ENCODE measurements at places on chromosomes 12 and 14. TPM values are rescaled to one million over a fixed set of nuclear protein-coding genes. Genes with fewer than 3 reads are reported as not detected.

GRCh38 chr12:127455347-127456265 lies 811.4 kb upstream of the TMEM132C start:
- no peak overlapping the region for H3K27ac ChIP-seq
- H3K4me1 ChIP-seq = no peaks in the 10 kb centered on the region
- peaks cover 6% of the 10 kb centered on the region for H3K27me3 ChIP-seq

The GRIN2B gene
- total RNA-seq = not detected

The LRRIQ1 gene
- total RNA-seq = not detected

The NPAS3 gene
- total RNA-seq = not detected

The ZC3H10 gene
- total RNA-seq = 17.1 TPM

GRCh38 chr14:98754343-98755020 lies 517.5 kb downstream of the BCL11B start:
- no peak for DNase-seq
- H3K27me3 ChIP-seq = no peaks in the 10 kb centered on the region
- no peaks in the 10 kb centered on the region for H3K36me3 ChIP-seq
- no peaks in the 10 kb centered on the region for H3K4me1 ChIP-seq

The KCNC2 gene
- total RNA-seq = not detected

GRCh38 chr14:100554082-100554677 lies 33.0 kb downstream of the BEGAIN start:
- H3K4me1 ChIP-seq = peaks cover 4% of the 10 kb centered on the region
- H3K4me3 ChIP-seq = no peak overlapping the region
- no peaks in the 10 kb centered on the region for H3K36me3 ChIP-seq
- no peak for DNase-seq
- peaks cover 16% of the 10 kb centered on the region for H3K27me3 ChIP-seq

DNA sequence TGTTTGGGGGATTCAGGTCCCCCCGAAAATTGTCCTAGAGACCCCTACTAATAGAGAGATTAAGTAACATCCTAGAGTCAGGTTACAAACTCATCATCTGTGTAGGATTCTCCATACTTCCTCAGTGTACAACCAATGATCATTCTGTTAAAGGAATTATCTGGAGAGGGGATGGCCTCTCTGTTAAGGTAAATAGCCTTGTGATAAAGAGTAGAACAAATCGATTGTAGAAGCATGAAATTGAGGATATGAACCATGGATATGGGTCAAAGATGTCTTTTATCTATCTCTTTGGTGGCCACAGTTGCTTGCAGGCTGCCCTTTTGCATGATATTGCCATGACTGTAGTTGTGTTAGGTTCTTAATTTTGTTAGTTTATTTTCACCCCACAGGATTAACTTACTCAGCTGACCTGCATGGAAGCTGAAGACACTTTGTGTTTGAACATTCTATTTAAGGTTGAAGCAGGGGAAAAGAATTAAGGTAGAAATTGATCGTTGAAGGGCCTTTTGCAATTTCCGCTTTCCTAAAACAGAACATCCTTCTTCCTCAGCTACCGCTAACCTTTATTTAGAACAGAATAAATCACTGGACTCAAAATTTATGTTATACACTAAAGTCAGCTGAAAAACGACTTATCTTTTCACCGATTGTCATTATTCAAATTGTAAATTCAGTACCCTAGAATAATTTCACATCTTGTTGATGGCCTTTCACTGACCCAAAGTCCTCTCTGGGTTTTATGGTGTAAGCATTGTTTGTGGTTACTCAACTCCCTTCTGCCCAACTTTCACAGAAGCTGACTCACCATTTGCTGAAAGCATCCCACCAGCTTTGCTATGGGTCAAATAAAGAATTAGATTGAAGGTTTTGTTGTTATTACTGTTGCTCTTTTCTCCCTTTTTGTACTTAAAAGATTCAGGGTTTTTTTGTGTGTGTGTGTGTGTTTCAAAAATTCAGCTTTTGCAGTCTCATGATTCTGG lies 52.3 kb downstream of the IRAK3 start:
- no peaks in the 10 kb centered on the region for H3K36me3 ChIP-seq
- no peak for DNase-seq
- no peak overlapping the region for H3K4me3 ChIP-seq

DNA sequence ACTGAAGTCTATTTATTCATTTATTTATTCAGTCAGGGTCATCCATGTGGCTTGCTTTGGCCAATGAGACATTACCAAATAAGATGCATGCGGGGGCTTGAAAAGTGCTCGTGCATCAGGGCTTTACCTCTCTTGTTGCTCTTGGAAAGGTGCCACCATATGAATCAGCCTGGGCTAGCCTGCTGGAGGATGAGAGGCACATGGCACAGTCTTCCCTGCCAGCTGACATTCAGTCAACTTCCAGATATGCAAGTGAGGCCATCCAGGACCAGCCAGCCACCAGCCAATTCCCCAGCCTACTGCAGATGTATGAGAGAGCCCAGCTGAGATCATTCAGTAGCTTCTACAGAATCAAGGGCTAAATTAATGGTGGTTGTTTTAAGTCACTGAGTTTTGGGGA lies 105.2 kb upstream of the RPH3A start:
- no peaks in the 10 kb centered on the region for H3K36me3 ChIP-seq
- H3K27ac ChIP-seq = no peak overlapping the region
- H3K27me3 ChIP-seq = peaks cover 30% of the 10 kb centered on the region
- H3K4me1 ChIP-seq = no peaks in the 10 kb centered on the region
- no peak overlapping the region for H3K4me3 ChIP-seq

DNA sequence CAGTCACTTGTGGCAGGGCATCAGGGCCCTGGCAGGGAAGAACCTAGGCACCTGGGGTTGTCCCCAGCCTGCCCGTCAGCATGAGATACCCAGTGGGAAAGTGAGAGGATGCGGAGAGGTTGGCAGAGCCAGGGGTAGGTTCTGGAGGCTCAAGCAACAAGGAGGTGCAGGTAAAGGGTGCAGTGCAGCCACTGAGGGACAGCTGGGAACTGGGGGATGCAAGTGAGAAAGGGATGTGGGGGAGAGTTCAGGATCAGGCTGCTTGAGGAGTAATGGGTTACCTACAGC lies 18.7 kb downstream of the VASH1 start:
- H3K4me3 ChIP-seq = no peak overlapping the region
- H3K36me3 ChIP-seq = peaks cover 29% of the 10 kb centered on the region
- DNase-seq = no peak
- no peak overlapping the region for H3K27ac ChIP-seq

The MGST1 gene
- total RNA-seq = not detected

The NR1H4 gene
- not detected for total RNA-seq

GRCh38 chr14:51400139-51400538 lies 160.1 kb downstream of the TMX1 start:
- H3K27me3 ChIP-seq = peaks cover 3% of the 10 kb centered on the region
- no peaks in the 10 kb centered on the region for H3K4me1 ChIP-seq
- no peak overlapping the region for H3K4me3 ChIP-seq

The KLRC3 gene
- total RNA-seq = not detected

GRCh38 chr14:102646615-102647014 lies 54.2 kb downstream of the RCOR1 start:
- no peaks in the 10 kb centered on the region for H3K27me3 ChIP-seq
- no peaks in the 10 kb centered on the region for H3K36me3 ChIP-seq
- peaks cover 71% of the 10 kb centered on the region for H3K4me1 ChIP-seq
- DNase-seq = no peak
- no peak overlapping the region for H3K4me3 ChIP-seq
- no peak overlapping the region for H3K27ac ChIP-seq

The TMEM52B gene
- total RNA-seq = not detected

DNA sequence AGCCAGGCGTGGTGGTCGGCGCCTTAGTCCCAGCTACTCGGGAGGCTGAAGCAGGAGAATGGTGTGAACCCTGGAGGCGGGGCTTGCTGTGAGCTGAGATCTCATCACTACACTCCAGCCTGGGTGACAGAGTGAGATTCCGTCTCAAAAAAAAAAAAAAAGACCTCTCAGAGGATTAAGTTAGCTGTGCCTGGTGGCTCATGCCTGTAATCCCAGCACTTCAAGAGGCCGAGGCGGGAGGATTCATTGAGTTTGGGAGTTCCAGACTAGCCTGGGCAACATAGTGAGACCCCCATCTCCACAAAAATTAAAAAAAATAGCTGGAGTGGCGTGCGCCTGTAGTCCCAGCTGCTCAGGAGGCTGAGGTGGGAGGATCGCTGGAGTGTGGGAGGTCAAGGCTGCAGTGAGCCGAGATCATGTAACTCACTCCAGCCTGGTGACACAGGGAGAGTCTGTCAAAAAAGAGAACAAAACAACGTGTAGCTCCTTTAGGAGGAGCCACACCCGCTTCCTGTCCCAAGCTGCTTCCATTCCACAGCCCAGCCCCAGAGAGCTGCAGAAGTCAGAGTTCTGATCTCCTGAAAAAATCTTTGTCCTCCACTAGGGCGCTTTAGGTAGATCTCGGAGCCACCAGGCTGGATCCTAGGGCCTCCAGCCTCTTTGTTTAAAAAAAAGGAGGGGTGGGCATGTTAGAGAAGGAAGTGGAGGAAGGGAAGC lies 11.5 kb upstream of the ULK1 start:
- H3K27ac ChIP-seq = no peak overlapping the region
- H3K27me3 ChIP-seq = peaks cover 11% of the 10 kb centered on the region
- DNase-seq = no peak
- H3K4me1 ChIP-seq = no peaks in the 10 kb centered on the region
- no peak overlapping the region for H3K4me3 ChIP-seq

The ASB2 gene
- total RNA-seq = 3.1 TPM

The KLRK1 gene
- 0.98 TPM for total RNA-seq

The VRTN gene
- total RNA-seq = not detected

DNA sequence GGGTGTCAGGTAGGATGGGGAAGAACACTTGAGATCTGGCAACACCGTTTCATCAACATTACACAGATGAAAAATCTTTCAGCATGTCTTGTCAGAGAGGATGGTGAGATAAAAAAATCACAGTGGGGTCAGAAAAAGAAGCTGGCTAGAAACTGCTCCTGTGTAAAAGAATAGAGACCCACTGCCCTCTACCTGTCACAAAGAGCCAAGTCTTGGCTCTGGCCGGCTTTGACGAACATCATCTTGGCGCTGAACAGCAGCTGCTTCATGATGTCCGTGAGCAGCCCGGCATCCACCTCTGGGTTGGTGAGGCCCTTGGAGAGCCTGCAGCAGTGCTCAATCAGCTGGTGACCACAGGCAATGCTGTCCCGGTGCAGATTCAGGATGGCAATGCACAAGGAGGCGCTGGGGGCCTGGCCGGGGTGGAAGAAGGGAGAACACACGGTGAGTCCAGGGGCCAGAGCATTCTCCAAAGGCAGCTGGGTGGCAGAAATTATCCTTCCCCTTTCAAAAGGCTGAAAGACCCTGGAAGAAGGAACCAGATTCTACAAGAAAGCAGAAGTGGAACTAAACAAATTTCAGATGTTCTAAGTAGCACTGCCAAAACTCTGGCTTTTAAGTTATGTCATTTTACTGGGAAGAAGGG lies 50.2 kb downstream of the ZFYVE26 start:
- peaks cover 15% of the 10 kb centered on the region for H3K4me1 ChIP-seq
- DNase-seq = no peak
- no peak overlapping the region for H3K4me3 ChIP-seq
- no peaks in the 10 kb centered on the region for H3K27me3 ChIP-seq

- H3K27ac ChIP-seq = peak overlapping the region; percentile 56
- no peak for DNase-seq
- H3K4me1 ChIP-seq = peaks cover 42% of the 10 kb centered on the region
- H3K4me3 ChIP-seq = peak overlapping the region; percentile 83
- no peaks in the 10 kb centered on the region for H3K36me3 ChIP-seq
These were observed 613 bp downstream of the ARHGEF40 start for GRCh38 chr14:21070610-21071224.

- no peaks in the 10 kb centered on the region for H3K27me3 ChIP-seq
- H3K4me1 ChIP-seq = no peaks in the 10 kb centered on the region
- no peak overlapping the region for H3K27ac ChIP-seq
- no peaks in the 10 kb centered on the region for H3K36me3 ChIP-seq
- H3K4me3 ChIP-seq = no peak overlapping the region
These were observed 540.5 kb upstream of the FBXO33 start for GRCh38 chr14:39972704-39973103.

The SLC7A8 gene
- total RNA-seq = 1.8 TPM

GRCh38 chr12:51630986-51631385 lies 40.0 kb downstream of the SCN8A start:
- peaks cover 23% of the 10 kb centered on the region for H3K27me3 ChIP-seq
- no peak for DNase-seq
- H3K27ac ChIP-seq = no peak overlapping the region
- no peaks in the 10 kb centered on the region for H3K4me1 ChIP-seq

The CHMP4A gene
- total RNA-seq = 88.5 TPM

DNA sequence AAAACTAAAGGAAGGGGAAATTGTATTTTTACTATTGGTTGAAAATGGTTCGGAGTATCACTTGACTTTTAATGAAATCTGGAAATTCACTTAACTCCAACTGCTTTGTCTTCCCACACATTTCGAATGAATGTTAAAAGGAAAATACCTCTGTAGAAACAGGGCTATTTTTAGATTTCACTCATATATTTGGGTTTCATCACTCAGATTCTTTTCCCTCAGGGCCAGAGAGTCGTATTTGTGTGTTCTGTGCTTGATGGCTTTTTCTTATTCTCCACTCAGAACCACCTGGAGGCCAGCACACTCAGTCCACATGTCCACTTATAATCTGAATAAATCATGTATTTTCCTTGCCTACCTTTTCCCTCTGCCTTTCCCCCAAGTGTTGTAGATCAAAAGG lies 40.0 kb downstream of the DAAM1 start:
- no peak overlapping the region for H3K27ac ChIP-seq
- no peaks in the 10 kb centered on the region for H3K27me3 ChIP-seq
- H3K4me3 ChIP-seq = no peak overlapping the region
- peaks cover 29% of the 10 kb centered on the region for H3K4me1 ChIP-seq
- no peak for DNase-seq
- H3K36me3 ChIP-seq = no peaks in the 10 kb centered on the region

DNA sequence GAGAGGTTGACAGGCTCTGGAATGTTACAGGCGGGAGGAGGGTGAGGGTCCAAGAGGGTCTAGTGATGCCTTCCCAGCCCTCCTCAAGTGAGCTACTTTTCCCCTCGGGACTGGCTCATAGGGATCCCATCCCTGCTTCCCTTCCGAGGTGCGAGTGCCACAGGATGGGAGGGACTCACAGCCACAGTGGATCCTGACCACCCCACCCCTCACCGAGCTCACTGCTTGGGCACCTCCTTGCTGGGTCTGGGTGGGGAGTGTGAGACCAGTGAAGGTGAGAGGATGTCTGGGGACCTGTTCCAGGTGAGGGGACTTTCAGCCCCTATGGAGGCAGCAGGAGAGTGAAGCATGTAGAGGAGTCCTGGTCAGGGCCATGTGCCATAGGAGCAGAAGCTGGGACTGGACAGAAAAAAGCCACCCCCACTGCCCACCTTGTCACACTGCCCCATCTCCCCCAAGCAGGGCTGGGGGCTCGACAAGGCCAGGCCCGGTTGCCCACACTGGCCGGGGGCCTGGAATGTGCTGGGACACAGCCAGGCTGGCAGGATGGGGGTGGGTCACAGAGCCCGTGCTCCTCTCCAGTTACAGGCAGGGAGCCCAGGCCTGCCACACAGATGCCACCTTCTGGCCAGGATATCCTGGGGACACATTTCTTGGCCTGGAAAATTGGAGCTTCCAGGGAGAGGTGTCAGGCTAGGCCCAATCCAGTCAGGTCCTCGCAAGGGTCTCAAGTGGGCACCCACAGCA lies 1.7 kb upstream of the TNS2 start:
- peak overlapping the region; percentile 64 for H3K4me3 ChIP-seq
- H3K36me3 ChIP-seq = peaks cover 3% of the 10 kb centered on the region
- DNase-seq = no peak
- no peaks in the 10 kb centered on the region for H3K27me3 ChIP-seq
